ENCODE measurements at places on chromosomes 11 and 22. TPM values are rescaled to one million over a fixed set of nuclear protein-coding genes. Genes with fewer than 3 reads are reported as not detected.
A peak's percentile ranks its signal among the peaks of the same experiment; 100 is the strongest.

DNAJB7 gene
- total RNA-seq = not detected

CHADL gene
- 25.4 TPM for total RNA-seq

ANKK1 gene
- 0.10 TPM for total RNA-seq

CD82 gene
- 58.0 TPM for total RNA-seq

BET1L gene
- 24.0 TPM for total RNA-seq

CAVIN3 gene
- total RNA-seq = 31.1 TPM

MFRP gene
- total RNA-seq = not detected

MOGAT2 gene
- total RNA-seq = 0.17 TPM

KCNQ1OT1 gene
- 0.35 TPM for total RNA-seq

DNA sequence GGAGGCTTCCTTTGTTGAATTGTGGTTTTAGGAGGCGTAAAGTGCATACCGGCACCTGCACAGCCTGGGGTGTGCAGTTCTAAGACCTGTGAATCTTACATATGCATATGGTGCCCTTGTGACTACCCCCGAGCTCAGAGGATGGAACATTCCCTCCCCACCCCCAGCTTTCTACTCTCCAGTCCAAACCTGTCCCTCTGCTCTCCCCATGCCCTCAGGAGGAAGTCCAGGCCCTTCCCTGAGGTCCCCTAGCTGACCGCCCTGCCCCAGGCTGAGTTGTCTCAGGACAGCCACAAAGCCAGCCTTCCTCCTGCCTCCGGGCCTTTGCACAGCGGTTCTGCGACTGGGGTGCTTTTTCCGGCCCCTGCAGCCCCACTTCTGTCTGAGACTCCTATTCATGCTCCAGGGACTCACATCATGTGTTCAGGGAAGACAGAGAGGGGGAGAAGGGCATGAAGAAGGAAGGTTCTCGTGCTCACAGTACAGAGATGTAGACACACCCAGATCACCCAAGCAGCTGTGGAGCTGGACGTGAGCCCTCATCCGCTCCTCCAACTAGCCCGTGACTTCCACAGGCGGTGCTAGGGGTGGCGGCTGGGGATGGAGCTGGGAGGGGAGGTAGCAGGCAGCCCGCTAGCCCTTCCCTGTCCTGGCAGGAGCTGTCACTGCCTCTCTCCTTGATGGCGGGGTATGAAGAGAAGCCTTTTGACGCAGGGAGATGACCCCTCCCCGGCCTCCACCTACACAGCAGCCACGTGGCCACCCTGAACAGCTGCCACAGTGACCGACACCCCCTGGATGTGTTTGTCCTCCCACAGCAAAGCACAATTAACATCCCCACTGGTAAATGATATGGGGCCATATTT is 50.8 kb downstream of the FLRT1 start:
- DNase-seq = peak; percentile 72

GRCh38 chr11:78194490-78194889 is 5.8 kb downstream of the USP35 start:
- no peak for DNase-seq

GRCh38 chr11:111327908-111328624 is 29.7 kb downstream of the POU2AF3 start:
- peak; percentile 73 for DNase-seq

- no peak for DNase-seq
Measured at GRCh38 chr11:122345586-122345985, 229.6 kb upstream of the BLID start.

DNA sequence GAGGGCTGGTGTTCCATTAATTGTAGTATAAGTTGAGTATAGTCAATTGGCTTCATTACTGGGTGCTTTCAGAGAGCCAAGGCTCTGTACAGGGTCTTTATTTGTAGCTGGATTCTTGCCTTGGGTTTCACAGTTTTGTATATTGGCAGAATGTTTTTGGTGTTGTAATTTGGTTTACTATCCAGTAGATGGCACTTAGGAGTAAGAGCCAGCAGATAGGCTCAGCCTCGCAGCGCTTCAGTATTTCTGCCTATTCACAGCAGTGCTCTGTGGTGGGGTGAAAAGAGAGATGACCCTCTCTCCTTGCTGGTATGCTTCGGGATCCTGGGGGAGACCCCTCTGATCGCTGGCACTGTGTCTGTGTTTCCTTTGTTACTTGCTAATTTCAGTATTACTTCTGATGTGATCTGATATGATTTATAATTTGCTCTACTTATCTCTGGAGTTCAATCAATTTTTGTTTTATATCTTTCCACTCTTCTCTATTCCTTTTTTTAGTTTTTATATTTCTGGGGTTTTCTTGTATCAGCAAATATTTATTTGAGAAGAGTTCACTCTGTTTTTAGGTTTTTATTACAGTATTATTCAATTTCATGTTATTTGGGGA is 52.2 kb downstream of the ANO5 start:
- DNase-seq = peak; percentile 40

DNA sequence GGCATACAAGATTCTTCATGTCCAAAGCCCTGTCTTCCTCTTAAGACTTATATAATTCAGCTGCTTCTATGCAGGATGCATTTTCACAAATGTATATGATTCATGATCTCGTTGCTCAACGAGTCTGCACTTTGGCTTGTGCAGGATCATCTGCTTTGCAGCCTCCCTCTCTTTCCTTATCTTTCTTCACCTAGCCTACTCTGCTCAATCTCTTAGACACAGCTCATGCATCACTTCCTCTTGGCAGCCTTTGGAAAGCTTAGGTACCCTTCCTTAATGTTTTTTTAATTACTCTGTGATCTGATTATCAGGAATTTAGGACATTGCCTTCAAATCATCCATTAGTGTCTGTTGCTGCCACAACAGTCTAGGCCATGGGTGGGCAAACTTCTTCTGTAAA is 673.8 kb downstream of the NELL1 start:
- no peak for DNase-seq

GRCh38 chr11:44968510-44968909 is 17.8 kb upstream of the TP53I11 start:
- no peak for DNase-seq

Measured in left ventricle myocardium superior (tissue), 1 donor.